ENCODE measurements at places on chromosomes 5 and 9.

- DNase-seq: no peak
Measured at GRCh38 chr9:85884256-85884655, 56.7 kb upstream of the NAA35 start.

DNA sequence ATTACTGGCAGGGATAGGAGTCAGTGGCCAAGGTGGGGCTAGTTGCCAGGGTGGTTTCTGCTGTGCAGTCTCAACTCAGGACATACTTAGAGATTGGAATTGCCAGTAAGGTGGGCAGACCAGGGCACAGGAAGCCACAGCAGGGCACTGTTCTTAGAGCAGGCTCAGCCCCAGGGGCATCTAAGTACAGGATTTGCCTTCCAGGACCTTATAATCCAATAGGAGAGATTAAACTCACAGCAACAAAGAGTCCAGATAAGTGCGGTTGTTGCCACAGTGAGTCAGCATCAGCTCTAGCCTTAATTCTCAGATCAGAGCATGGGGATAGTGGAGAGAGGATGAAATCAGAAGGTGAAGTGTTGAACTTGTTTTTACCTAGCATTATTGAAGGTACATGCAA is 265.8 kb upstream of the TRPC7 start:
- no peak for DNase-seq

GRCh38 chr9:9749591-9749990 is 863.2 kb downstream of the PTPRD start:
- DNase-seq: no peak

DNA sequence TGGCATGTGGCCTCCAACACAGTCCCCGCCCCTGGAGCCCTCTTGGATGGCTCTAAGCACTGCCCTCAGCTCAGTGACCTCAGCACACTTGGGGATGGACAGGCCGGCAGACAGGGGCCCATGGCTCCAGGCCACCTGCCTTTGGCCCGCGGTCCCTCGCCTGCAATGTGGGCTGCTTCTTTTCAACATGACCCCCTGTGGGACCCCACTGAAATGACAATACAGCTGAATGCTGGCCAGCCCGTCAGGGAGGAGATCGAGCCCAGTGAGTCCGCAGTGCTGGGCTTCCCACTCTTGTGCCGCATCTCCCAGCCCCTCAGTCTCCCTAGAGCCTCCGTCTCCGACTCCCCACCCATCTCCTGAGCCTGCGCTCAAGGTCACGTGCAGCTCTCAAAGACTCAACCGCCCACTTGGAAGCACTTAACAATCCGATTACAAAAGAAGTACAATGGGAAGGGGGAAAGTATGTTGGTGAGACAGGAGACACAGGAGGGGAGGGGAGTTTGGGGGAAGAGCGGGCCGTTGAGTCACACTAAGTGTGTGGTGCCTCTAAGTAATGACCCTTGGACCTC is 238.9 kb downstream of the HSPA4 start:
- DNase-seq: no peak

GRCh38 chr5:58505971-58506640 is 14.9 kb downstream of the GAPT start:
- no peak for DNase-seq

- DNase-seq: no peak
Measured at GRCh38 chr5:36611520-36612274, 5.3 kb downstream of the SLC1A3 start.

DNA sequence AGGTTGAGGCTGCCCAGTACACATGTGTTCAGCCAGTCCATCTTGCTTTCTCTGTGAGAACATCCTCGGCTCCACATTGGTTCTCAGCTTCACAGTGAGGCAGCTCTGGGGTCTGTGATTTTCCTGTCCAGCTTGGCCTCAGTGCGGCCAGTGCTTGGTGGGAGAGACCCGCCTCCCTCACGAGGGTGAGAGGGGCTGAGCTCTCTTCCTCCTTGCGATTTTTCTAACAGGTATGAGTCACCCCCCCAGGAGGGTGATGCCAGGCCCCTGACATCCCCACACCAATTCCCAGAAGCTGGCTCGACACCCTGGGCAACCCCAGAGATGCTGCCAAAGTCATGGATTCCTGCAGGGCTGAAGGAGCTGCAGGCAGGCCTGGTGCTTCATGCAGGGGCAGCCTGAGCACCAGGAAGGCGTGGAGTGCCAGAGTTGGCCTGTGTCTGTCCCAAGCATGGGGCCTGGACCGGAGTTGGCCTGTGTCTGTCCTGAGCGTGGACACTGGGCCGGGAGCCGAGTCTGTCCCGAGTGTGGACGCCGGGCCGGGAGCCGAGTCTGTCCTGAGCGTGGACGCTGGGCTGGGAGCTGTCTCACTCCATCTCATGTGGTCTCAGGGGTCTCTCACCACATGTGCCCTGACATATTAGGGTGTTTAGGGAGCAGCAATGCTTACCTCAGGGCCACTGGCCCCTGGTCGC is 408.6 kb upstream of the IRX4 start:
- no peak for DNase-seq

GRCh38 chr9:20783057-20784038 is 99.3 kb downstream of the FOCAD start:
- no peak for DNase-seq
